Pons (tissue), 1 donor: ENCODE measurements at places on chromosomes 2 and 18.
A peak's percentile ranks its signal among the peaks of the same experiment; 100 is the strongest.

- DNase-seq, result no peak
Observed at GRCh38 chr2:120851116-120851773, 115.6 kb downstream of the GLI2 start.

DNA sequence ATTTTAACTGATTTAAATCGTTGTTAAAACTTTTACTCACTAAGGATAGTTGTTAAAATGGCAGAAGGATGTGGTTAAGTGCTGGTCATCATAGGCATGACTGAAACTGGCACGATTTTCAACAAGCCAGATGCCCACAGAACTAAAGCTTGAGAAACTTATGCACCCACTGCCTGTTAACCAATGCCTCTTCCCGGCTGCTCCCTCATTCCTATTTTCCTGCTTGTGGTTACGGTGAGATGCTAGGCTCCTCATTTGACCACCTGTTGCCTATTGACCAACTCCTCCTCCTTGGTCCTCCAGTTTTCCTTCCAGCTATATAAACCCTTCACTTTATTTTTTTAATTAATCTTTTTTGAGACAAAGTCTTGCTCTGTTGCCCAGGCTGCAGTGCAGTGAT, 238.7 kb downstream of the TFCP2L1 start:
- no peak for DNase-seq

- no peak for DNase-seq
Observed at GRCh38 chr2:214220251-214220650, 190.6 kb upstream of the VWC2L start.

GRCh38 chr2:50401772-50402653, 629.9 kb downstream of the NRXN1 start:
- DNase-seq, result peak; percentile 83

GRCh38 chr2:86807468-86808275, 17.0 kb upstream of the CD8A start:
- no peak for DNase-seq

- no peak for DNase-seq
Observed at GRCh38 chr2:126885751-126886210, 12.9 kb upstream of the TEX51 start.

- DNase-seq, result no peak
Observed at GRCh38 chr2:226531061-226531810, 268.4 kb downstream of the IRS1 start.

DNA sequence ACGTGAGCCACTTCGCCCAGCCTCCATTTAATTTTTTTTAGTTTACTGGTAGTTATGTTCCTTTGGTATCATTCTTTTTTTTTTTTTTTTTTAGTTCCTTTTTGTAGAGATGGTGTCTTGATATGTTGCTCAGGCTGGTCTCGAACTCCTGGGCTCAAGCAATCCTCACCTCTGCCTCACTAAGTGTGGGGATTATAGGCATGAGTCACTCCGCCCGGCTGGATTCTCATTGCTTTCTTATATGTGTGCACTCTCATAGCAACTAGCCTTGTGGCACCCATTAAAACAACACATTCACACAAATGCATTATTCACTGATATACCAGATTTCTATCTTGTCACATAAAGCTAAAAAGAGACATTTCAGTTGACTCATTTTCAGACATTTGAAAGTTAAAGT, 4.2 kb downstream of the TTC27 start:
- no peak for DNase-seq

- no peak for DNase-seq
Observed at GRCh38 chr18:63679820-63680606, 18.3 kb upstream of the SERPINB3 start.

GRCh38 chr2:62071760-62072680, 123.9 kb upstream of the B3GNT2 start:
- no peak for DNase-seq

GRCh38 chr18:69956665-69957620, 9.3 kb upstream of the CD226 start:
- DNase-seq, result peak; percentile 46

DNA sequence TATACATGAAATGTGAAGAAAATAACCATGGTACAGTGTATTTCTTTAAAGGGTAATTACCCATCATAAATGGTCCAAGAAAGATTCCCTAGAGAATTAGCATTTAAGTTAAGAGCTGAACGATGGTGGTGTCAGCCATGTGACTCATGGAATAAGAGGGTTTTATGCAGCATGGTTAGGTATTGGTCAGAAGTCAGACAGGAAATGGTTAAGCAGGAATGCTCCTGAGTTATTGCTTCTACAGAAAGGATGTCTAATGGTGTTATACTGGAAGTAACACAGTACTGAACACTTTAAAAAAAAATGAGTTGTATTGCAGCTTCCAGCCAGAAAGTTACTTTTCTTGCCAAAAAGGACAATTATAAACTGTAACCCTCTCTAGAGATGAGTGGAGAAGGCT, 72.7 kb upstream of the UBE2E3 start:
- no peak for DNase-seq

DNA sequence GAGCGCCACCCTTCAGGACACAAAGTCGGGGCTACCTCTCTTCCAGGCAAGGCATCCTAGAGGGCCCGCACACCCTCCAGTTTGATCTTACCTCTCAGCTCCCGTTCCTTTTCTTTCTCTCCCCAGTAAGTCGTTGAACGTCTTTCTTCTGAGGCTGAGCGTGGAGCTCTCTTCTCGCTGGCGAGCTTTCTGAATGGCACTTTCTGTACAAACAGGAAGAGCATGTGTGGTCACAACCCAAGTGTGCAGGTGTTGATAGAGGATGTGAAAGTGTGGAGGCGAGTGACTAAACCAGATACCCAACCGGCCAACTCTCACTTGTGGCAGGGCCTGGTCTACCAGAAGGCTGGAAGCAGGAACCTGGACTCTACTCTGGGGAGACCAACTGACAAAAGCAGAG, at the start of gene AFF3:
Gene AFF3 (minus strand): TSS at position 198 of the 400 bp plus-strand sequence. CDS start 38,136 bp downstream, outside the sequence.
- DNase-seq, result peak; percentile 12

DNA sequence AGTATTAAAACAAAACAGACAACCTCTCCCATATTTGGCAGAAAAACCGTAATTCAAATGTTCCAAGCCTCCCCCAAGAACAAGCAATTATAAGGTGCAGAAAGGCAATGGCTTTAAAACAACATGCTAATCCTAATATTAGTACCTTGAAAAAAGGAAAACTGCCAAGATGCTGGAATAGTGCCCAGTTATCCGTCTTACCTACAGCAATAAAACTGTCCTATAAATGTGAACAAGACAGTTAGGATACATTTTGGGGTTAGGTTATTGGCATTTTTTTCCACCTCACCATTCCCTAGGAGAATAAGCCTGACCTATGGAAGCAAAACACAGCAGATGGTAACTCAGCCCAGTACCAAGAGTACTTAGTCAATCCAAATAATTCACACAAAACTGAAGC, 83.2 kb downstream of the TCF4 start:
- no peak for DNase-seq

DNA sequence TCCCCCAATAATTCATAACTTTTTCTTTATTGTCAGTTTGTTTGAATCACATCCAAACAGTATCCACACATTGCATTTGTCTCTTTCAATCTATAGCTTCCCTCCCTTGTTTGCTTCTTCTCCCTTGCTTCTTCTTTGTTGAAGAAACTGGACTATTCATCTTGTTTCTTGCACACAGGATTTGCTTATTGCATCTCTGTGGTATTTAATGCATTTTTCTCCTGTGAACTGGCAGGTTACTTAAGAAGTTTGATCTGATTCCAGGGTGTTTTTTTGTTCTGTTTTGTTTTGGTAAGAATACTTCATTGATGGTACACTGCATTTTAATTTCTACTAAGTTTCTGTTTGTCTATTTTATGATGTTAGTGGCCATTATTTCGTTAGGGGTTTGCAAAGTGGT, 166.8 kb downstream of the CAMKMT start:
- no peak for DNase-seq
